ENCODE measurements at places on chromosomes 16 and 17.

DNA sequence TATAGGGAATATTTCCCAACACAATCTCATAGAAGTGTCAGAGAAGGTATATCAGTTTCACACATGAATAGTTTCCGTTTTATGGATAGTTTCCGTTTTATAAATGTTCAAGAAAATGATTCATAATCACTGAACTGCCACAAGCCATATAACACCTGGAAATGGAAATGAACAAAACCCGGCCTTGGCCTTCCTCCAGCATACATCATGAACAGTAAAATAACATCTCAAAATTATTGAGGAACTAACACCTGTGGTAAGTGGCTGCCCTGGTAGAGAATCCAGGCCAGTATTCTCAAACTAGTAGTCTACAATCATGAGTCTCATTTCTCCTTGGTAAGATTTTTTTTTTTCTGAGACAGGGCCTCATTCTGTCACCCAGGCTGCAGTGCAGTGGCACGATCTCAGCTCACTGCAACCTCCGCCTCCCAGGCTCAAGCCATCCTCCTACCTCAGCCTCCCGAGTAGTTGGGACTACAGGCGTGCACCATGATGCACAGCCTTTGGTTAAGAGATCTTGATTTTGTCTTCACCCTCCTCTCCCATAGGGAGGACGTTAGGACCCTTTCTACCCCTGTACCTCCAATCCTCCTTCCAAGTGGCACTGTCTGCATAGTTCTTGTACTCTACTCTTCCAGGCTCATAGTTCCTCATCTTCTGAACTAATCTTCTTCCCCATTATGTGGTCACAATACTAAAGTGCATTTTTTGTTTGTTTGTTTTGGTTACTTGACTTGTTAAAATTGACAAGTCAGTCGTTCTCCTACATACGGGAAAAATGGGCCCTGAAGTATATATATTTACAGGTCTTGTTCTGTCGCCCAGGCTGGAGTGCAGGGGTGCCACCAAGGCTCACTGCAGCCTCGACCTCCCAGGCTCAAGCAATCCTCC is 15.0 kb upstream of the RGS9 start:
- no peak for DNase-seq

- no peak for DNase-seq
These were observed 5.1 kb upstream of the SETD6 start for GRCh38 chr16:58510097-58510775.

- no peak for DNase-seq
These were observed 19.9 kb downstream of the SP2 start for GRCh38 chr17:47915776-47916398.

DNA sequence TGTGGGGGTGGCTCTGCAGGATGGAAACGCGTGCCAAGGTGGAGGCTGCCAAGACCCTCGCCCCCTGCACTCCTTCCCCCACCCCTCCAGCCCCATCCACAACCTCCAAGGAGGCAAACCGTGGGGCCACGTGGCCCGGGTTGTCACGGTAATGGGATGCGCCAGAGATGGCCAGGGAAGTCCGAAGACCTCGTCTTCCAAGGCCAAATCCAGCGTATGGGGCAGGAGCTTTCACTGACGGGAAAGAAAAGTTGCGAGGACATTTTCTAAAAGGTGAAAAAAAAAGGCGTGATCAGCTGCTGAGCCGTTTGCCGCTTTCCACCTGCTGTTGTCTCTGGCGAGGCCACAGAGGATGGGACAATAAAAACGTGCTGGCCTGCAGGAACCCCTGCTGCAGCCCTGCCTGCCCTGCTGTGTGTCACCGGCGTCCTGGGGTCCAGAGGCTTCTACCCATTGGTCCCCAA is 28.3 kb upstream of the GSE1 start:
- DNase-seq: no peak

DNA sequence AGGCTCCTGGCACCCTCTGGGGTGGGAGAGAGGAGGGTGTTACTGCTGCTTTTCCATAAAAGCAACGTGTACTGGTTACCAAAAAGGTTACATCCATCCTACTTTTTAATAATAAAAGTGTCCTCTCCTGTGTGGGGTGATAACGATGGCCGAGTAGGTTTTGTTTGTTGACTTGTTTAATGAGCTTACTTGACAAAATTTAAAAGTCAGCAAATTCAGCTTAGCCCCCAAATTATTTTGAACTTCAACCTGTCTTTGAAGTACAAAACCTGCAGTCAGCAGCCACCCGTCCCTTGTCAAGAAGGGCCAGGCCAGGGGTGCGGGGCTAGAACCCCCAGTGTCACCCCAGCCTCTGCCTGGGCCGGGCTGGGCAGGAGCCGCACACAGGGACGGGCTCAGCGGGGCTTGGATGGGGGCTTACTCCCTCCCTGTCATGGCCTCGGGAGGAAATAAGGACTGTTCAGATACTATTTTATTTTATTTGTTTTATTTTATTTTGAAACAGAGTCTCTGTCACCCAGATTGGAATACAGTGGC is 103.9 kb upstream of the CHMP6 start:
- DNase-seq: no peak

GRCh38 chr16:69166946-69167930 is 19.7 kb upstream of the SNTB2 start:
- DNase-seq: no peak

DNA sequence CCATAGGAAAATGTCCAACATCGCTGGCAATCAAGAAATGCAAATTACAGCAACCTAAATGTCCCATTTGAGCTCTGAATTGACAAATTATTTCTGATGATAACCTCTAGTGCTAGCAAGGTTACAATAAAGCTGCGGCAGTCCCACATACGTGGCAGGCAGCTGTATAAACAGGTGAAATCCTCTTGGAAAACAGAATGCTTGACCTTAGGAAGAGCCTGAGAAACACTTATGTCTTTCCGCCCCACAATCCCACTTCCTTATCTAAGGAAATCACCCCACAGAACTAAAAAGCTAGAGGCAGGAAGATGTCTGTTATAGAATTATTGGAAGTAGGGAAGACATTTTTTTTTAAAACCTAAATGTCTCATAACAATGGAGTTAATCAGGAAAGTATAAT is 154.3 kb downstream of the KATNIP start:
- DNase-seq: no peak

DNA sequence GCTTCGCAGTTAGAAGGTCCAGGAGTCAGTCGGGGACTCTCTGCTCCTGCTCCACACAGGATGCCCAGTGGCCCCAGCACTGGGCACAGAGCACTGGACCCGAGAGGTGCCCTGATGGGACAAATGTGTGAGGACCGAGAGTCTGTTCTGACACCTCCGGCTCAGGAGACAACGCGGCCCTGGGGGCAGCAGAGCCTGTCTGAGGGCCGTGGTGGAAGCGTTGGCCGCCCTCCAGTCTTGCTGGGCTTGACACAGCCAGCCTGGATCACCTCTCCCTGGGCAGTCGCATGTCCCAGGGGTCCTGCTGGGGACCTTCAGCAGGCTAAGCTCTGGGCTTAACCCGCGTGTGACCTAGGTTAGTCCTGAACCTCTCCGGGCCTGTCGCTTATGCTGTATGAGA is 23.1 kb downstream of the LGALS9 start:
- DNase-seq: no peak

DNA sequence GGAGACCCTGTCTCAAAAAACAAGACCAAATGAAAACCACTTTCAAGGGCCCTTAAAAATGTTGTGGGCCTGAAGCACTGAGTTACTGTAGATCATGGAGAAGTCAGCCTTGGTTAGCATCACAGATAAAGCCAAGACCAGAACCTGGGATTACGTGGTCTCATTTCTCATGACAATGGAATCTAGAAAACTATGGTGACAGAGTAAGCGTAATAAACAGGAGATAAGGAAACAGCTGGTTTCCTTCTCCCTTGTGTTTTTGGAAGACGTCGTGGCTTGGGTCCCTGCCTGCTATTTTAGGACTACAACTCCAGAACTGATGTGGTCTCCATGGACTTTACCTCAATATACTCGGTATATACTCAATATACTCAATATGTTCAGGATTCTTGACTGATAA is 180.7 kb upstream of the ZFHX3 start:
- no peak for DNase-seq

GRCh38 chr17:58757162-58757613 is 1.5 kb downstream of the PPM1E start:
- no peak for DNase-seq

Data from CD4-positive, alpha-beta T cell treated with Interferon alpha-2 for 1 hour (primary cell).